ENCODE measurements at places on chromosomes 3 and 15.
A peak's percentile ranks its signal among the peaks of the same experiment; 100 is the strongest.

- DNase-seq, result no peak
These were observed 3.2 kb downstream of the CPEB1 start for GRCh38 chr15:82643992-82644391.

- no peak for DNase-seq
These were observed 108.9 kb upstream of the ABHD17C start for GRCh38 chr15:80586161-80586560.

- no peak for DNase-seq
These were observed 182.5 kb downstream of the FOXP1 start for GRCh38 chr3:71400986-71401451.

DNA sequence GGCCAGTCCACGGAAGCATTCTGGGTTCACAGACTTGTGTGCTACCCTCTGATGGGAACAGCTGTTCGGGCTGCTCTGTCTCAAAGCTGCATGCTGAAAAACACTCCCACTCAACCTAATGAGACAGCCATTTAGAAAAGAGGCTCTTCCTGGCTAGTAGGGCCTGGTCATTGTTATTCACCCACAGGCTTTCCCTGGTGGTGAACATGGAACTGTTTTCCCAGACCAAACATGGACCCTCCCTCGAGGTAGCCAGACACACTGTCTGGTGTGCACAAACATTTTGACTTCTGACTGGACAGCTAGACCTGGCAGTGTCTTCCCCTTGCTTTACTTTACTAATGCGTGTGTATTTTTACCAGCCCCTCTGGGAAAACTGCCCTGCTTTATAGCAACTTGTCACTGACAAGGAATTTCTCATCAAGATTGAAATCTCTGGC, 39.0 kb downstream of the MECOM start:
- DNase-seq, result no peak

DNA sequence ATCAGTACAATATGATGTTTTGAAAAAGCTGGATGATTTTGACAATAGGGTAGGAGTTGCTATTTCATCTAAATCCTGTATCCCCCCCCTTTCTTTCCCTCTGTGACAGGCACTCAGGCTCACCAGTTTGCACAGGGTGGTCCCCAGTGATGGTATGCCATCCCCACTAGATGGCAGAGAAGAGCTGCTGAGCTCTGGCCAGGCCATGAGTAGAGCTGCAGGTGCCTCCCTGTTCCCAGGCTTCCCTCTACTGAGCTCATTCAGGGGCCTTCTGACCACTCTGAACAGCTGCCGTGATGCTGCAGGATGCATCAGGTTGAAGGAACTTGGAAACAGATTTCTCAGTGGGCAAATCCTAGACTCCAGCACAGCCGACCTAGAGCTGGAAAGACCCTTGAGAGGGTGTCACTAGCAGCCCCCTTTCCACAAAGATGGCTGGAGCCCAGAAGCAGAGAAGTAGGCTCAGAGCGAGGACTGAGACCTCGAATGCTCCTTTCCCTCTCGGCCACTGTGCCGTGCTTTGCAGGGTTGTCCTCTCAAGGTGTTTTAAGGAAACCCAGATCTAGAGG, 45.1 kb downstream of the EFCAB12 start:
- peak; percentile 71 for DNase-seq

- DNase-seq, result no peak
These were observed 309.8 kb upstream of the ICE2 start for GRCh38 chr15:60788692-60789103.

GRCh38 chr3:158918008-158918407, 116.2 kb downstream of the MFSD1 start:
- peak; percentile 95 for DNase-seq

DNA sequence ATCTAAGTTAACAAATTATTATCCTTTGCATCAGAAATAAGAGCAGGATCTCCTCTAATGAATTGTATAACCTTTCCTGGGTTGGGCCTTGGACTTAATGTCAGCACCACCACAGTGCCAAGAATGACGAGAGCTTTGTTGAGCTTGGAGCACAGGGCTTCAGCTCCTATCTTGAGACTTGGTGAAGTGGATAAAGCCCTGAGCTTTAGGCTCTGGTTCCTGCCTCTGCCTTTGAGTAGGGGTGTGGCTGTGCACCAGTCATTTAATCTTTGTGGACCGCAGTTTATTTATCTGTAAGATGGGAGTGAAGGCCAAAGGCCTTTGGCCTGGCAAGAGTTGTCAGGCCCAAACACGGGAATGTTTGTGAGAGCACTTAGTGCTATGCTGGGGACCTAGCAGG, 162.2 kb downstream of the VGLL4 start:
- no peak for DNase-seq

GRCh38 chr15:25703726-25704125, 159.4 kb downstream of the ATP10A start:
- no peak for DNase-seq
